Tibial artery (tissue), 4 donors: ENCODE measurements at places on chromosomes 3 and 15.

DNA sequence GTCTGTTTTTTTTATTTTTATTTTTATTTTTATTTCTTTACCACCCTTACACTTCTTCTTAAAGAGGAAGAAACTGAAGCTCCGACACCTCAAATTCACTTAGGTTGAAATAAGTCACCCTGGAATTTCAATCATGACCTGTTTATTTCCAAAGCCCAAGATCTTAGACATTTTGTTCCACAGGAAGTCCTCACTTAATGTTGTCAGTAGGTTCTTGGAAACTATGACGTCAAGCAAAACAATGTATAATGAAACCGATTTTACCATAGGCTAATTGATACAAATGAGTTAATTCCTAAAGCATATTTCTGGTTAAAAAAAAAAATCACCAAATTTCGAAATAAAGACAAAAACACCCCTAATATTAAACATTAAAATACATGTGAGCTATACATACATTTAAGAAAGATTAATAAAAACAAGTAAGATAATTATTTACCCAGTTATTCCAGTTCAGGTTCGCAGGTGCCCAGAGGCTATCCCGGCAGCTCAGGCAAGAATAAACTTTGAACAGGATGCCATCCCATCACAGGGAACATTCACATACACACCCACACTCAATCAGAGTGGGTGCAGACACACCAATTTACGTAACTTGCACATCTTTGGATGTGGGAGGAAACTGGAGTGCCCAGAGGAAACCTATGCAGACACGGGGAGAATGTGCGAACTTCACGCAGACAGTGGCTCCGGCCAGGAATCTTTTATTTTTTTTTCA is 391.0 kb downstream of the RAP2B start:
- DNase-seq, result no peak

DNA sequence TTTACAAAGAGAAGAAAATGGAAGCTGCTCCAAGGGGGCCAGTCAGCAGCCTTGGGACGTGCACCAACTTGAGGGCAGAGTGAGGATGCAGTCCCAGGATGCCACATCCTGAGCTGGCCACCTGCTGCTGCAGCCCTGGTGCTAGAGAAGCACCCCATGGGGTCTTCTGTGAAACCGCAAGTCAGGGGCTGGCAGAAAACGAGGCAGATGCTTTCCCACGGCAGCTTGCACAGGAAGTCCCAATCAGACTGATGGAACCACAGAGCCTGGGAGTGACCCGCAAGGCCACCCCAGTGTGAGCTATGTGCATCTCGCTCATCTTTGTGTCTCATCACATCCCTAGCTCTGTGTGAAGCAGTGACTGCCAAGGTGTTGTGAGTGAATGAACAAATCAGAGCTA is 76.5 kb downstream of the NUP210 start:
- no peak for DNase-seq

- no peak for DNase-seq
These were observed 209.0 kb downstream of the ARRDC4 start for GRCh38 chr15:98169551-98169950.

DNA sequence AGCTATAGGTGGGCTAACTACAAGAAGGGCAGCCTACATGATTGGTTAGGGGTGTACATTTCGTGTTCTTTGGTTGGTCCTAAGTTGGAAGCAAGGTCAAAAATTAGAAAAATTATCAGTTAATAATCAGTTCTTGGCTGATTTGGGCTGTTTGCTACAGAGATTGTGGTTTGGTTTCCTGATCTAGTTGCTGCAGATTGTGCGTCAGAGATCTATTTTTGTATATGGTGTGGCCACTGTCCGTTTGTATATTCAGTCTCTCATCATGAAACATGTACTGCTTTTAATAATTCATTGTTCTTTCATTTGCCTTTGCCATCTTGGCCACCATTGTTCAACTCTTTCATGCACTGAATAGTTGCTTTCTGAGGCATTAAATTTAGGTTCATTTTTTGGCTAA is 80.9 kb downstream of the LRRC3B start:
- DNase-seq, result no peak

DNA sequence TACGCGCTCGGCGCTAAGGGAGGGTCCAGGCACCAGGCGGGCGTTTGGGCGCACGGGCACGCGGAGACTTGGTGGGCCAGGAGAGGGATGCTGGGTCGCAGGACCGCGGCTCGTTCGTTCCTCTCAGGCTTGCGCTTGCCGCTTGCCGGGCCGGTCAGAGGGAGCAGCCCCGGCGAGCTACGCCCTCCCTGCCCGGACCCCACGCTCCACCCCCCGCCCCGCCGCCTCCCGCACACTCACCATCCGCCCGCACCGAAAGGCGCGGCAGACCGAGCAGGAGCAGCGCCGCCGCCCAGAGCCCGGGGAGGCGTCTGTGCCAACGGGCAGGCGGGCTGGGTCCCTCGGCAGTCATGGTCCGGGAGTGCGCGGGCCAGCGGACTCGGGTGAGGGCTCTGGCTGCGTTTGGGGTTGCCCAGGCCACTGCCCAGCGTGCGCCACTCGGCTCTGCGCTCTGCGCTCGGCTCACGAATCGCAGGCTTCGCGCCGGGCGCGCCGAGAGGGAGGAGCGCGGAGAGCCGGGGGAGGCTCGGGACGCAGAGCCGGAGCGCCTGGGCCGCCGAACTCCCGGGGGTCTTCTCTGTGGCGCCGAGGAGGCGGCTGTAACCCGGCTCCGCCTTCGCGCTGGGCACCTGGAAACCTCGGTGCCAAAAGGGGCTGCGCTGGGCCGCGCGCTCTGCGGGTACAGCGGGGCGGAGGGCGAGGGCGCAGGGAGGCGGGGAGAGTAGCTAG is at the start of gene SUSD5:
Gene SUSD5, minus strand, starts transcription at position 365 of the 729 bp plus-strand sequence. Its CDS starts 13 bp downstream, at position 352.
- no peak for DNase-seq
